NCI-H460 (cell line): ENCODE measurements at places on chromosomes 2 and 18. TPM values are rescaled to one million over a fixed set of nuclear protein-coding genes. Genes with fewer than 3 reads are reported as not detected.

DNA sequence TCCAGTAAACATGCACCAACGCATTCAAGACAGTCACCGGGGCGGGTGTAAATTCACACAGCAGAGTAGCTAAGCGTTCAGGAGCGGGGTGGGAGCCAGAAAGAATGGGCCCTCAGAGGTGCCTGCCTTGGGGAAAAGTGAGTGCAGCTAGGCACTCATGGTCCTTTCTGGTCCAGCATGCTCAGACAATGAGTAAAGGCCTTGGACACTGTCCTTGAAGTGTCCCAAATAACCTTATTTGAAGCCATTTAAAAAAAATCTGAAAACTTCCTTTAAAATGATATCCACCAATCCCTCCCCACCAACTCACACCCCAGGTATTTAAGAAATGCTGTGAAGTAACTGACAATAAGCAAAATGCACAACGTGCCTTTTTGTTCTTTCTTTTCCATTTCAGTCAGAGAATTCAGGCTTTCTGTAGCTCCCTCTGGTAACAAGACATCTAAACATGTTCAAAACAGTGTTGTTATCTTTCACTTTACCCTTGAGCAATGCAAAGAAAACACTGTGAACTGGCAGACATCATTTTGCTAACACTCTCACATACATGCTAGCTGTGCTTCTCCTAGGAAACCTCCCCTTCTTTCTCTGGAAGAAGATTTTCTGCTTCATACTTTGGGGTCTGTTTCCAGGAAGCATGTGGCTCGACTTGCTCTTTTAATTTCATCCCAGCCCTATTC is 445.1 kb upstream of the SPRED2 start:
- DNase-seq = no peak

Gene MALL
- total RNA-seq = 20.9 and 27.7 TPM in 2 replicates

Gene TCF4
- 4.9 and 7.3 TPM in 2 replicates for total RNA-seq

GRCh38 chr2:39530411-39530866 is 93.4 kb upstream of the MAP4K3 start:
- no peak for DNase-seq

Gene CREG2
- total RNA-seq = 0.10 and 0.20 TPM in 2 replicates

DNA sequence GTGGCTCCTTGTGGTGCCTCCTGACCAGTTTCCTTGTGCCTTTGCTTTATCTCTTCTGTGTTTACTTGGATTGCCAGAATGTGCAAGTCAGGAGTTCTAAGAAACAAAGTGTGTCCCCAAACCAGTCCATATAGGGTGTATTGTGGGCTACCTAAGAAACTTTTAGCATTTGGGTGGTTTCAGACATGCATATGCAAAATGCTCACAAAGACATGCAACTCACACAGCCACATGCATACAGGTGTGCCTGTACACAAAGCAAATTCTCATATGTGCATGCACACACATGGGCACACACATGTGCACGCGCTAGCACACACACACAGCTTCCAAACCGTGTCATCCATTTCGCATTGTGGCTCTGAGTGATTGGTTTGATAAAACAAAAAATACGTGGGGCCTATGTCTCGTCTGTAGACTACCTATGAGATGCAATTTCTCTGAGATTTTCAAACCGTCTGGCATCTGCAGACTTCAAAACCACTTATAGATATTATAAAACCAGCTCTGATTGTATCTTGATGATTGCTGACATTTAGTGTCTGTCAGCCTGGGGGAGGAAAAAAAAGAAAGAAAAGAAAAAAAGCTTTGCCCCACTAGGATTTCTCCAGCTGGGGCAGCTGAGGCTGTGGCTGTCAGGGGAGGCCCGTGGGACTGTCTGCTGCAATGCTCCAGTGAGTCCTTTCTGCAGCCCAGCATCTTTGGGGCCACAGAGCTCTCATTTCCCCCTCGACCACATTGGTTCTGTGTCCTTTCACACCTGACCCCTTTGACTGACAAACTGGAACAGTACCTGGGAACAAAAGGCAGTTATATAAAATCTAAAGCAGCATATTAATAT is 556.1 kb downstream of the CMPK2 start:
- DNase-seq = no peak

GRCh38 chr18:9174302-9174701 is 37.7 kb downstream of the ANKRD12 start:
- no peak for DNase-seq

- peak; percentile 17 for DNase-seq
Observed at GRCh38 chr2:19785447-19785846, 116.3 kb downstream of the TTC32 start.

Gene ABCG8
- total RNA-seq = not detected in 2 replicates

DNA sequence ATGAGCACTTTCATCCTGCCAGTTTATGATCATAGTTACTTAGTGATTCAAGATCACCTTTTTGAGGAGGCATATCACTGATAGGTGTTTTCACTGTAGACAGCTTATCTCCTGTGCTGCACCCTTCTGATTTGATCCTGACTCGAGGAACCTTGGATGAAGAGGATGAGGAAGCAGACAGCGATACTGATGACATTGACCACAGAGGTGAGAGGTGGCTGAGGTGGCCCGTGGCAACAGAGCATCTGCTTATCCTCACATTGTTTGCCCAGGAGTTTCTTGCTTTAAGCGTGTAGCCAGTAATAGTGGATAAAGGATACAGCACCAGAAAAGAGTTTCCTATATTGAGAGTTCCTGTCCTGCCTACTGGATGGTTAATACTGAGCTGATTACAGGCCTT is 15.7 kb downstream of the SUPT7L start:
- DNase-seq = no peak

DNA sequence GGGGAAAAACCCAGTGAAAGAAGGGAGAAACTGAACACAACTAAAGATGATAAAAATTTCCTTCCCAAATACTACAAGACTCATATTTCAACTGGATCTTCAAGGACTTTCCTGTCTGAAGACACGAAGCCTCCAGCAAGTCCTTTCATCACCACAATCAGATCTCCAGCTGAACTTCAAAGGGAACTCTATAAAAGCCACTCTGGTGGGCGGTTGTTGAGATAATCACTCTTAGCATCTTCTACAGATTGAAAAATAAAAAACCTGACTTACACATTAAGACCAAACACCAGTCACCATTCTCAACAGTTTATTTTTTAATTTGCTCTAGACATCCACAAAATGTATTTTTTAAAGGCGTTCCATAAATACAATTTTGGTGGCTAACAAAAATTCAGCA is 4.4 kb downstream of the REV1 start:
- DNase-seq = no peak

DNA sequence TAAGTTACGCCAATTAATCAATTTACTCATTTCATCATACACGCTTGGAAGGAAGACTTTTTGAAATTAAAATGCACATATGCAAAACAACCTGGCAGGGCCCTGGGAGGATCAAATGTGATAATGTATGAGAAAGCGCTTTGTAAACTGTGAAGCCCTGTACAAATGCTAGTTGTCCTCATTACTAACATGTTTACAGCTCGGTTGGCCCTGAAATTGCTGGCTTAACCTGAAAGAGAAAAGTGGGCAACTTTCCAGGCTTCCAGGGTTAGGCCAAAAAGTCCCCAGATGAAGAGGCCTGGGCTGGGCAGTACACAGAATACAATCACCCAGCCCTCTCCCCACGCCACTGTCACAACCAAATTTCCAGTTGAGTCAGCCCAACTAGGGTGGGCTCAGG is 60.2 kb downstream of the DNMT3A start:
- DNase-seq = no peak

DNA sequence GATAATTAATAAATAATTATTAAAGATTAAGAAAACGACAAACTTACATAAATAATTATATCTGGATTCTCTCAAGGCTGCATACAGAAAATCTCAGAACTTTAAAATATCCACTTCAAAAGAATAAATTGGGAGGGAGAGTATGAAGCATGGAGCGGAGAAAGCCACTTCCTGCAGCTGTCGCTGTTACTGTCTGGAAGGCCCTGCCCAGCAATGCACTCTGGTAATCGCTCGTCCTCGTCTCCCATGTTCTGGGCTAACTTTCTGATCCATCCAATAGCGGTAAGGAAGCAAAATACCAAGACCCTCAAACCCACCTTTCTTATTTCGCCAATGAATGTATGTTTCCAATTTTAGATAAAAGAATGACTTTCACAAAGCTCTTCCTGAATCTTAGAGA is 26.7 kb downstream of the CYRIA start:
- DNase-seq = no peak

DNA sequence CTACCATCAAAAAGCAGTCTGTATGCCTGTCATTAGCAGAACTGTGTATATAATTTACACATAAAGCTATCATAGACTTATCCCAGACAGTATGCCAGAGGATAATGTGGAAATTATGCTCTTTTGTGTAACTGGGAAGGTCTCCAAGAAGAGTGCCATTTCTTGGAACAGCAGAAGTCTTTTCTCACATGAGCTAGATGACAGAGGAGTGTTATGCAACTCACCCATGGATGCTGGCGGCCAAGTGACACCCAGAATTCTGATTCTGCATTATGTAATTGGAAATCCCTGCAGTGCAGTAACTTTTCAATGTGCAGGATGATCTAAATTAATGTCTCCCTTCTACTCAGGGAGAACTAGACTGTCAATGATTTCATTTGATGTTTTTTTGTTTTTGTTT is 160.0 kb downstream of the UBE2E3 start:
- DNase-seq = no peak

- no peak for DNase-seq
Observed at GRCh38 chr2:52835909-52836308, 931.7 kb upstream of the CHAC2 start.

- no peak for DNase-seq
Observed at GRCh38 chr2:171318463-171318934, 115.3 kb downstream of the METTL8 start.
